ENCODE measurements at places on chromosomes 6 and 20.
A peak's percentile ranks its signal among the peaks of the same experiment; 100 is the strongest.

GRCh38 chr20:62292108-62292507 is 10.7 kb upstream of the ADRM1 start:
- DNase-seq, result no peak

- DNase-seq, result no peak
These were observed 3.1 kb downstream of the HM13 start for GRCh38 chr20:31517373-31517772.

GRCh38 chr6:27312146-27312949 is at the start of gene POM121L2:
Gene POM121L2, minus strand, starts transcription at chr6:27312273. Its CDS starts 103 bp downstream, at chr6:27312170.
- DNase-seq, result peak; percentile 61

DNA sequence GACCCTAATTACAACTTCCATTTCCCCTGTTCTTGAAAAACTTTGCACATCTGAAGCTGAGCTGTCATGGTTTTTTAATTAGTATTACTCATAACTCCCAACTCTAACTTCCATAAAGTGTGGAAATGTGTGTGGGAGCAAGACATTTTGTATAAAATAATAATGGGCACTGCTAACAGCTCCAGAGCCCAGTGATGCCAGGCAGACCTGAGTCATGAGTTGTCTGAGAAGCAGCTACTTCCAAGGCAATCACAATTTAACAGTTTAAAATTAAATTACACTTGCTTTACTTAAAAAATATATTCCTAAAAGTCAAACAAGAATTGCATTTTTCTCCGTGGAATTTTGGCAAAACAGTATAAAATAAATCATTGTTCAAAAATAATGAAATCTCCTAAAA is 6.4 kb downstream of the SLC2A12 start:
- DNase-seq, result no peak

GRCh38 chr6:17892097-17892686 is 95.2 kb downstream of the KIF13A start:
- DNase-seq, result no peak

- no peak for DNase-seq
These were observed 205.4 kb upstream of the BMP2 start for GRCh38 chr20:6562111-6562510.

- DNase-seq, result no peak
These were observed 831.5 kb upstream of the CITED2 start for GRCh38 chr6:140205795-140206593.

DNA sequence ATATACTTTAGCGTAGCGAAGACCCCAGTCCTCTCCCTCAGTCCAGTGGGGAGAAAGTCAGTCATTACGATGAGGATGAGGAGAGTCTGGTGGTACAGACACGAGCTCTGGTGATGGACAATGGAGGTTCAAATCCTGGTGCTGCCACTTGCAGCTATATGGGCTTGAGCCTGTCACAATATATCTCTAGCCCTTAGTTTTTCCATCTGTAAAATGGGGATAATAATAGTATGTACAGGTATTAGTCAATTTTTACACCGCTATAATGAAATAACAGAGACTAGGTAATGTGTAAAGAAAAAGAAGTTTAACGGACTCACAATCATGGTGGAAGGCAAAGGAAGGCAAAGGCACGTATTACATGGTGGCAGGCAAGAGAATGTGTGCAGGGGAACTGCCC is 237.9 kb downstream of the BCAS1 start:
- no peak for DNase-seq

DNA sequence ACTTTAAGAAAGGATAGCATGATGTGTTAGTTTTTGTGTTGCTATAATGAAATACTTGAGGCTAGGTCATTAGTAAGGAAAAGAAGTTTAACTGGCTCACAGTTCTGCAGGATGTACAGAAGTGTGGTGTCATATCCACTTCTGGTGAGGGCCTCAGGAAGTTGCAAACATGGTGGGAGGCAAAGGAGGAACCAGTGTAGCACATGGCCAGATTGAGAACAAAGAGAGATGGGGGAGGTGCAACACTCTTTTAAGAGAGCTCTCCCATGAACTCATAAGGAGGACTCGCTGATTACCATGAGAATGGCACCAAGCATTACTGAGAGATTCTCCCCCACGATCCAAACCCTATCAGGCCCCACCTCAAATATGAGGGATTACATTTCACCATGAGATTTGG is 265.4 kb downstream of the RIMS1 start:
- no peak for DNase-seq

- DNase-seq, result no peak
These were observed 101.8 kb upstream of the COL21A1 start for GRCh38 chr6:56349194-56349593.

GRCh38 chr20:13858439-13858838 is 73.6 kb downstream of the NDUFAF5 start:
- DNase-seq, result no peak

DNA sequence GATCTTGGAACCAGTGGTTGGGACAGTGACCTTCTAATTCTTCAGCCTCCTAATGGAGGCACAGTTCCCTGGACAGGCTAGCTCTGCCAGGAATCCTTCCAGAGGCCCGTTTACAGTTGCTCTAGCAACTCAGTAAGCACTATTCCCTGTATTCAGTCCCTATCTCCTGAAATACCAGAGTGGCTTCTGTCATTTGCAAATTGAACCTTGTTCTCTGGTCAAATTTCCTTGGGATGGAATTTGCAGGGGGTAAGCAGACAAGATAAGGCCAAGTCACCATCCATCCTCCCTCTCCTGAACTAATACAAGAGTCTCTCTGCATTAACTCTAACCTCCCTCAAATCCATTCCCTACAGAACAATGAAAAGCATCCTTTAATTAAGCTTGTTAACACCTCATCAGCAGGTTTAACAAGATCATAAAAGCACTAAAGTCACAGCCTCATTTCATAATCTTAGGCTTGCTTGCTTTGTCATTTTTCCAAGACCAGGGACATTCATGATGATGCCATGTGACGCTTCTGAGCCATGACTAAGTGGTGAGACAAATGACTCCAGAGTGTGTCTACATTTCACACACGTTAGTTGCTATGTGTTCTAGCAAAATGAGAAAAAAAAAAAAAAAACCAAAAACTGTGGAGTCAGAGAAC is 37.1 kb downstream of the SLC22A23 start:
- DNase-seq, result no peak

- DNase-seq, result no peak
These were observed 36.4 kb upstream of the SOX4 start for GRCh38 chr6:21556968-21557721.

GRCh38 chr6:125584468-125584939 is 164.9 kb upstream of the HEY2 start:
- DNase-seq, result no peak

DNA sequence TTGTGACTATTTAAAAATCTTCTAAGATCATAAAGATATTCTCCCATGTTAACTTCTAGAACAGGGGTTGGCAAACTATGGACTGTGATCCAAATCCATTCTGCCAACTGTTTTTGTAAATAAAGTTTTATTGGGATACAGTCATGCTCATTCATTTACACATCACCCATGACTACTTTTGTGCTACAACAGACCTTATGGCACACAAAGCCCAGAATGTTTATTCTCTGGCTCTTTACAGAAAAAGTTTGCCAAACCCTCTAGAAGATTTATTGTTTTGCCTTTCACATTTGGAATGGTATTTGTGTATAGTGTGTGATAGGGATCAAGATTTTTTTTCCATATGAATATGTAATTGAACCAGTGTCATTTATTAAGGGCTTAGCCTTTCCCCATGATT is 341.7 kb downstream of the CD83 start:
- no peak for DNase-seq

- DNase-seq, result no peak
These were observed 41.2 kb downstream of the LRFN2 start for GRCh38 chr6:40545954-40546353.

DNA sequence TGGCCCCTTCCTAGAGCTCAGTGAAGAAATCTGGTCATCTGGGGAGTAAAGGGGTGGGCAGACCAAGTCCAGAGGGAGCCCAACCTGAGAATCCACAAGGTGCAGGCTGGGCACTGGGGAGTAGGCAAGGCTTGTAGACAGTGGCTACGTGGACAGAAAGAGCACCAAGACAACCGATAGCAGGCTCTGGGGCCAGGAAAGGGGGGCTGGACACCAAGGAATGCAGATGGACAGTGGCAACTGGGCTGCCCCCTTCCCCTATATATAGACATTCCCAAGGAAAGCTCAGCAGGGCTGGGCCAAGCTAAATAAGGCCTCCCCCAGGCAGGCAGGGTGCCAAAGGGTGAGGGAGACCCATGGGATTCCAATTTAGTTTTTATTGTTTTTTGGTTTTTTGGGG is 1.5 kb upstream of the TNNC2 start:
- DNase-seq, result no peak

DNA sequence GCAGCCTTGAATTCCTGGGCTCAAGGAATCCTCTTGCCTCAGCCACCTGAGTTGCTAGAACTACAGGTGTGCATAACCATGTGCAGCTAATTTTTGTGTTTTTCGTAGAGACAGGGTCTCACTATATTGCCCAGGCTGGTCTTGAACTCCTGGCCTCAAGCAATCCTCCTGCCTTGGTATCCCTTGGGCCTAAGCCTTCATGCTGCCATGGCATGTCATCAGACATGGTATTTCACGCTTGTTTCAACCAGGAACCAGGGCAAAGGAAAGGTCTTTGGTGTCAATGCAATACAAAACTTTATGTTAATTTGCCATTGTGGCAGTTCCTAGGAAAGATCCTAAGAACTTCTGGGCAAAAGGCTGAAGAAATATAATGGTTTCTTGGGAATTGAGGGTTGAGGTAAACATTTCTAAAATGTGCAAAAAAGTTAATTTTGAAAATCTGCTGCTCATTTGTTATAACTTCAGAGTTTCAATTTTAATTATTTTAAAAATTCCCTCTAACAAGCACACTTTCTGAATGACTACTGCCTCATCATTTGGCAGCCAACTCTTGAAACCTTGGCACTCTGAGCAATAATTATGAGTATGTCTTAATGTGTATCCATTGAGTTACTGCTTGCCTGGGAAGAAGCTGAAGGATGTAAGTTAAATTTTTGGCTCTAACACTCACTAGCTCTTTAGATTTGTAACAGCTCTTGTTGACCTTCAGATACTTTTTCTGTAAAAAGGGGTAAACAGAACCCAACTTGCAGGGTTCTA is 154.1 kb downstream of the GJA10 start:
- no peak for DNase-seq

DNA sequence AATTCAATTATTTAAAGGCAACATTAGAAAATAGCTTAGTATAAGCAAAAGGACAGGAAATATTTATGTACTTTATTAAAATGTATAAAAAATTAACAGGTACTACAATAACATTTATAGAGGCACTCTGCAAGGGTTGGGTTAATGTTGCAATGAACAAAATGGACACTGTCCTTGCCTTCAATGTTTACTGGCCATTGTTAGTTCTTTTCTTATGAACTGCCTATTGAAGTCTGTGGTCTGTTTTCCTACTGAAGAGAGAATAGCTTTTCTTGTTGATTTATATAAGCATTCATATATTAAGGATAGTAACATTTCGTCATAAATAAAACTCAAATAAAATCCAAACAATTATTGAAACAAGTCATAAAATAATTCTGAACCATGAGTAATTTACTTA is 135.3 kb upstream of the BEND6 start:
- DNase-seq, result no peak

- DNase-seq, result no peak
These were observed 706.2 kb upstream of the GJE1 start for GRCh38 chr6:141426400-141426980.

GRCh38 chr20:34522969-34523871 is 7.0 kb downstream of the DYNLRB1 start:
- DNase-seq, result peak; percentile 62

- no peak for DNase-seq
These were observed 492.3 kb downstream of the PREX1 start for GRCh38 chr20:48335308-48336050.

GRCh38 chr20:37516811-37517750 is 4.0 kb upstream of the NNAT start:
- no peak for DNase-seq

DNA sequence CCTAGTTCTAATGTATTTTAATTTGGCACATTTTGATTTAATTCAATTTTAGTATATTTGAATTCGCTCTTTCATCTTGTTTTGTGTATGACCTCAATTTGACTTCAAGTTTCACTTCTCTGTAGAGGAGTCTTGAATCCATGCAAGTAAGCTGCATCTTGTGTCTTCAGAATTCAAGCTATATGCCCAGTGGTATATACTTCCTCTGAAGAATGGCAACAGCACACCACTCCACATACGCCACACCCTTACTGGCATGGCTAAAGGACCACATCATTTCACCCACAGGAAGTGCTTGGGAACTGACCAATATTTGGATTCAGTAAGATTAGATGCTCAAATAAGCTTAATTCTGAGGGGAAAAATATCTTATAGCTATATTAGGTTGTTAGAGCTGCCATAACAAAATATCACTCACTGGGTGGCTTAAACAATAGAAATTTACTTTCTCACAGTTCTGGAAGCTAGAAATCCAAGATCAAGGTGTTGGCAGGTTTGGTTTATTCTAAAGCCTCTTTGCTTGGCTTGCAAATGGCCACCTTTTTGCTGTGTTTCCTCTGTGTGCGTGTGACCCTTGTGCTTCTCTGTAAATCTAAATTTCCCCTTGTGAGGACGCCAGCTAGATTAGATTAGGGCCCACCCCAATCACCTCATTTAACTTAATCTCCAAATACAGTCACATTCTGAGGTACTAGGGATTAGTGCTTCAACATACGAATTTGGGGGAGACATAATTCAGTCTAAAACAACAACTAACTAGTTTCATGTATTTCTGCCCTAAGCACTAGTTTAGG is 2.8 kb upstream of the ASF1A start:
- no peak for DNase-seq
